ENCODE measurements at places on chromosomes 13 and 19.

GRCh38 chr19:1690699-1691307, 38.4 kb upstream of the TCF3 start:
- DNase-seq = peak; percentile 62

DNA sequence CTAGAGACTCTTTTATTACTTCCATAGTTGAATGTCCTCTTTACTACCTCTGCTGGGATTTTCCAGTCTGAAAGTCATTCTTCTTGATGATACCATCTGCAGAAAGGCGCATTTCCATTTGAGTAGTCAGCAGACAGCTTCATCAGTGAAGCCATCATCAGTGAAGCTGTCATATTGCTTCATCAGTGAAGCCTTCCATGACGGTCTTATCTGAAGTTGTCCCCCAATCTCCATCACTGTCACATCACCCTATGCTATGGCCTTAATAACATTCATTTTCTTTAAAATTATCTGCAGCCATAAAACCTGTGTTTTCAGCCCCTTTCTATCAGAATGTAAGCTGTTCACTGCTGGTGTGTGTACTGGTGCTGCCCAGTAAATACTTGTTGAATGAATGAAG, 151.6 kb downstream of the B3GLCT start:
- DNase-seq = no peak

- DNase-seq = no peak
Measured at GRCh38 chr13:91572439-91572838, 174.0 kb downstream of the GPC5 start.

GRCh38 chr13:51639171-51639570, 54.9 kb downstream of the WDFY2 start:
- no peak for DNase-seq

DNA sequence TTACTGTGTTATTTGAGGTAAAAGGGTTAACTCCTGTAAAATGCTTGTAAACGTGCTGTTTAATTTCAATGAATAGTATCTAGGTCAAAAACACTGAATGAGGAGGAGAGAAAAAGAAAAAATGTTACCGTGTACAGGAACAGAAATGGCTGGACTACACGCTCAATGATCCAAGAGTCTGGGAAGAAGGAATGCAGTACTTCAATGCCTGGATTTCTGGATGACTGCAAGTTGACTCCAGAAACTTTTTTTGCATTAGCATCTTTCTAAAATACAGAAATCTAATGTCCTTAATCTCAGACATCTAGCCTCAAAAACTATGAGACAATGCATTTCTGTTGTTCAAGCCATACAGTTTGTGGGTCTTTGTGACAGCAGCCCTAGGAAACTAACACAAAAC, 17.4 kb upstream of the IPO5 start:
- DNase-seq = no peak

GRCh38 chr13:103671547-103671946, 605.3 kb upstream of the SLC10A2 start:
- DNase-seq = no peak

DNA sequence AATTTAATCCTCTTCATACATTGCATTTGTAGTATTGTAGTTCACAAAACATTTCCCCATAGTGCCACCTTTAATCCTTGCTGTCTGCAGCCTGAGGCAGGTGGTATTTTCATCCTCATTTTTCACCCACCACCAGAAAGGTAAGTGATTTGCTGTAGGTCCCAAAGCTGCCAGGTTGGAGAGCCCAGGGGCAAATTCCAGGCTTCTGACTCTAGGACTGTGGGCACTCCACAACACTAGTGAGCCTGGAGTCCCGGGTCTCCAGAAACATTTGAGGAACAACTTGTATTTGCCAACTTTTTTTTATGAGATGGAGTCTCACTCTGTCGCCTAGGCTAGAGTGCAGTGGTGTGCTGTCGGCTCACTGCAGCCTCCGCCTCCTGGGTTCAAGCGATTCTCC, 6.2 kb downstream of the ILF3 start:
- DNase-seq = no peak

GRCh38 chr13:81305928-81306327, 965.0 kb upstream of the SPRY2 start:
- no peak for DNase-seq

DNA sequence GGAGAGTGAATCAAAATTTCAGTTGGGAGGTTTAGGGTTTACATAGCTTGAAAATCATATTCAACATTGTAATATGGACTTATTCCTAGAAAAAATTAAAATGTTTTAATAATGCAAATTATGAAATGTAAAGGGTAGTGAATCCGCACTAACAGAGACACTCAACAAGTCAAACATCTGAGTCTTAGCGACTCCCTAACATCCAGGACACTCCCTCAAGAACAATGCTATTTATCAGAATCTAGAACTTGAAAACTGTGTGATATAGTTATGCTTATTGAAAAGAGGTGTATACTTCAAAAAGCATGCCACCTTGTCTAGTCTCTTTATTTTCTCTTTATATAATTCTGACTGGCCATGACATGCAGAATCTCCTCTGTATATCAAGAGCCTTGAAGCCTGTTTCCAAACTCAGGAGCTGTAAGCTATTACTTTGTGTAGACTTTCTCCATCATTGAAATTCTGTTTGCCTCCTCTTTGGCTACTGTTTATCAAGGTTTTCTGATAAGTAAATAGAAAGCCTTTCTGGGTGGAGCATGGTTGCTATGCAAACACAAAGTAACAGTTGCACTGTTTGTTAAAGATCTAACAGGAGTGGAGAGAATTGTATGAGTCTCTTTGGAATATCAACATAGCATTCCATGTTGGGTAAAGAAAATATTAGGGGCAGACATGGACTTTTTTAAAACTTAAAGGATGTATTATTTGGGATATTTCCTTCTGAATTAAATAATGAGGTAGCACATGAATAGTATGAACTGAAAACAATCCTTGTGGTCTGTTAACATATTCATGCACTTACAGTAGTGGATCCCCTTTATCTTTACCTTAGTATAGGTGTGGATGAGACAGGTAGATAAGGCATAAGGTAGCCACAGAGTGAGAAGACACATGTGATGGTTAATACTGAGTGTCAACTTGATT, 56.4 kb upstream of the MBNL2 start:
- no peak for DNase-seq

DNA sequence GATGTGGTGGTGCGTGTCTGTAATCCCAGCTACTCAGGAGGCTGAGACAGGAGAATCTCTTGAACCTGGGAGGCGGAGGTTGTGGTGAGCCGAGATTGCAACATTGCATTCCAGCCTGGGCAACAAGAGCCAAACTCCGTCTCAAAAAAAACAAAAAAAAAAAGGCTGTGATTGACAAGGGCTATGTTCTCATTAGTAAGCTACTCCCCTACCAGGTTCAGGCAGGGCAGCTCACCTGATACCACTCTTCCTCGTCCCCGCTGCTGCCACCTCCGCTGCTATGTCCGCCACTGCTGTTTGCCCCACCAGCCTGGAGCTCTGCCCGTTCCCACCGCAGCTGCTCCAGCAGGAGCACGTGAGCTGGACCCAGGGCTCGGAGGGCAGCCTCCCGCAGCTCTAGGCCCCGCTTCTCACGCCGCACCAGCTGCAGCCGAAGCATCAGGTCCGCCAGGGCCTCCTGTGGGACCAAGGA, 9.4 kb downstream of the USHBP1 start:
- no peak for DNase-seq

DNA sequence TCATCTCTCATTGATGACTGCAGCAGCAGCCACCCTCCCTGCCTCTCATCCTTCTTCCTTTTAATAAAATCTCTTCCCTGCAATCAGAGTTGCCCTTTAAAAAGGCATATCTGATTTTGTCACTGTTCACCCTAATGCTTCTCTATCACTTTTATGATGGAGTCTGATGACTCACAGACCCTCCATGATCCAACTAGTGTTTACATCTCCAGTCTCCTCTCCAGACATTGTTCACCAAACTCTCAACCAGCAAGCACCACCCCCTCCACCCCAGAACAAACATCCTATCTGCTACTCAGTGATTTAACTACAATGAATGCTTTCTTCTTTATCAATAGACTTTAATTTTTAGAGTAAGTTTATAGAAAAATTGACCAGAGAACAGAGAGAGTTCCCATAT, 59.5 kb downstream of the TNFSF11 start:
- DNase-seq = no peak

- DNase-seq = no peak
Measured at GRCh38 chr13:107025991-107026390, 458.1 kb upstream of the ARGLU1 start.
